ENCODE measurements at places on chromosomes 16 and 17. TPM values are rescaled to one million over a fixed set of nuclear protein-coding genes. Genes with fewer than 3 reads are reported as not detected.

AFMID gene
- 19.8 TPM for total RNA-seq

GCGR gene
- 0.09 TPM for total RNA-seq

HSD17B2 gene
- total RNA-seq: 4.4 TPM

PLEKHG4 gene
- 5.6 TPM for total RNA-seq

CTRL gene
- total RNA-seq: 0.74 TPM

ST6GALNAC1 gene
- total RNA-seq: not detected

COG1 gene
- total RNA-seq: 16.4 TPM

CD300H gene
- not detected for total RNA-seq

PPP1R27 gene
- total RNA-seq: not detected

ABCA9 gene
- 10.0 TPM for total RNA-seq

ABCC11 gene
- under 0.01 TPM for total RNA-seq

IL17C gene
- not detected for total RNA-seq

TMEM92 gene
- total RNA-seq: under 0.01 TPM

GLOD4 gene
- 42.4 TPM for total RNA-seq

KRT33A gene
- total RNA-seq: not detected

EME1 gene
- total RNA-seq: 1.3 TPM

All from smooth muscle cell of bladder (primary cell).